ENCODE measurements at places on chromosomes 6 and 20.

GRCh38 chr6:44508646-44509045 lies 121.1 kb downstream of the CDC5L start:
- DNase-seq = no peak

DNA sequence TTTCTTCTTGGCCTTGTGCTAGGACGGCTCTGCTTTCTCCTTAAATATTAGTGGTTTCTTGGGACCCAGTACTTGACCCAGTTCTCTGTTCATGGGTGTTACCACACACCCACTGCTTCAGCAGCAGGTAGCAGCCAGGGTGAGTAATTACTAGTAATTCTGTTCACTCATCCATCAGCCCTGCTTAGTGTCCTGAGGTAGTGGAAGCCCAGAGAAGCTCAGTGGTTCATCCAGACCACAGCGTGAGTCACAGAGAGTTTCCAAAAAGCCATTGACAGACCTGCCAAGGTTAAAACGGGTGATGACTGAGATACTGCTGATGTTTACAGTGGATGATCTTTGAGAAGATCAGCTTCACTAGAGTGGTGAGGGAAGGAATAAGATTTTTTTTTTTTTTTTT lies 51.7 kb upstream of the HINT3 start:
- DNase-seq = no peak

DNA sequence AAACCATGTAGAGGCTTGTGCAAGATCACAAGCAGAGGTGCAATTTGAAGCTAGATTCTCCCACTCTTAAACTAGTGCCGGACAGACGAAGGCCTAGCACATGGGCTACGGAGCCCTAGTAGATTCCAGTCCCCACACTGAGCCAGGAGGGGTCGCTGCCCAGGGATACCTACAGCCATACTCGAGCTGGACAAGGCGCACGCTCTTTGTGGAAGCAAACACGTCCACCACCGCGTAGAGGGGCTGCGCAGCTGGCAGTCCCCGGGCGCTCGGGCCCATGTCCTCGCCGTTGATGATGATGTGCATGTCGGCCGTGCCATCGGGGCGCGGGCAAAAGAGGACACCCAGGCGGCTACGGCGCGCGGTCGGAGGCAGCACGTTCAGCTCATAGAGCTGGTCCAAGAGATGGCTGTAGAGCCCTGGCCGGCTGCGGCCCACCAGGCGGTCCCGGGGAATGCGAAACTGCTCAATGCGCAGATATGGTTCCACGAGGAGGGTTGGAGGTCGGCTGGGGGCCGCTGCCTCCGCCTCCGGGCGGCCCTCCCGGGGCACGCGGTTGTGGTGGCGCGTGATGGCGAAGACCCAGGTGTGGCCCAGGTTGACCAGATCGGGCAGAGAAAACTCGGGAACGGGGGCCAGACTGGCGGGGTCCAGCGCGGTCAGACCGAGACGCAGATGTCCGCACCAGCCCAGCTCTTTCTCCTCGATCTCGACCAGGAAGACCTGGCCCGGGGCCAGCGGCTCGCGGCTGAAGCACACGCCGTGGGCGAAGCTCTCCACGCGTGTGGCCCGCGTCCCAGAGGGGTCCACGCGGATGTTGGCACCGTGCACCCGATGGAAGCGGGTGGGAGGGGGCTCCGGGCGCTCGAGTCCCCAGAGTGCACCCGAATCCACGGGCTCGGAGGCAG lies 677 bp downstream of the NEURL2 start:
- DNase-seq = peak; percentile 96

- DNase-seq = no peak
These were observed 78.7 kb upstream of the MYL9 start for GRCh38 chr20:36462440-36463211.

- no peak for DNase-seq
These were observed 92.3 kb downstream of the RFPL4B start for GRCh38 chr6:112439432-112439831.

DNA sequence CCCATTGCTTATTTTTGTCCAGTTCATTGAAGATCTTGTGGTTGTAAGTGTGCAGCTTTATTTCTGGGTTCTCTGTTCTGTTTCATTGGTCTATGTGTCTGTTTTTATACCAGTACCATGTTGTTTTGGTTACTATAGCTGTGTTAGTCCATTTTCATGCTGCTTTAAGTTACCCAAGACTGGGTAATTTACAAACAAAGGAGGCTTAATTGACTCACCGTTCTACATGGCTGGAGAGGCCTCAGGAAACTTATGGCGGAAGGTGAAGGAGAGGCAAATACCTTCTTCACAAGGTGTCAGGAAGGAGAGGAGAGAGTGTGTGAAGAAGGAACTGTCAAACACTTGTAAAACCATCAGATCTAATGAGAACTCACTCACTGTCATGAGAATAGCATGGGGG lies 29.9 kb upstream of the FERMT1 start:
- DNase-seq = peak; percentile 57

DNA sequence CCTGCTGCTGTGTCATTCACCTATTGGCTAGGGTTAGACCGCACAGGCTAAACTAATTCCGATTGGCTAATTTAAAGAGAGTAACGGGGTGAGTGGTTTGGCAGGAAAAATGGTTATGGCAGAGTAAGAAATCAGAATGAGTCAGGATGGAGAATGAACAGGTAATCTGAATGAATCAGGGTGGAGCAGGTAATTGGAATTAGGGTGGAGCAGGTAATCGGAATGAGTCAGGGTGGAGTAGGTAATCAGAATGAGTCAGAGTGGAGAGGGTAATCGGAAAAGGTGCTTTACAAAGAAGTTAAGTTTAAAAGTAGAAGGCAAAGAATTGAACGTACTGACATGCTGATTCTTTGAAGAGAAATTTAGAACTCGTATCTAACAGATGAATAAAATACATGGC lies 11.7 kb downstream of the SLC35A1 start:
- no peak for DNase-seq

DNA sequence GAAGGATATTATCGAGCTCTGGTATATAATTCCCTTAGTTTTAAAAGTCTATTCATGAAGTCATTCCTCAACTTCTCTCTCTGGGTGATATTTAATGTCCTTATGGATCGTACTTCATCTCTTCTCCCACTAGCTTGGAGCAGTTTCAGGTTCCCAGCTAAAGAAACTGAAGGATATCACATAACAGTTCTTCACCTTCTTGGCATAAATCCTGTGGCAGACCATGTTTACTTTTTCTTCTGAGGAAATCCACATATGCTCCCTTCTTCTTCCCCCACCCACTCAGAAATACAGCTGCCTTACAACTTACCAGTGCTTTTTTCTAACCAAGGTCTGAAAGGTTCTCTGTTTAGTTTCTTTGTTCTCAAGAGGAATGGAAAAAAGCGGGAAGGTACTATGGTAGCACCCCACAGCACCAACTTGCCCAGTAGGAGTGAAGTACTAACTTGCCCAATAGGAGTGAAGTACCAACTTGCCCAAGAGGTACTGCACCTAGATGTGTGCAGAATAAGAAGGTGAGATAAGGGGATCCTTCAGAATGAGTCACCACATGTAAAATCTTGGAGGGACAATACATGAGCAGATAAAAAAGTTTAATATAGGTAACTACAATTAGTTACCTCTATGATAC lies 53.1 kb downstream of the TSPYL4 start:
- no peak for DNase-seq

All from esophagus muscularis mucosa (tissue), 4 donors.